ENCODE measurements at places on chromosomes 1 and 21. TPM values are rescaled to one million over a fixed set of nuclear protein-coding genes. Genes with fewer than 3 reads are reported as not detected.
A peak's percentile ranks its signal among the peaks of the same experiment; 100 is the strongest.

- DNase-seq: no peak
- peaks cover 5% of the 10 kb centered on the region for H3K4me1 ChIP-seq
- H3K4me3 ChIP-seq: no peak overlapping the region
These were observed 19.0 kb upstream of the CASQ1 start for GRCh38 chr1:160171354-160171753.

GRCh38 chr1:174965362-174966007, 34.3 kb upstream of the CACYBP start:
- H3K4me3 ChIP-seq: peak overlapping the region; percentile 31
- no peak for DNase-seq
- peak overlapping the region; percentile 84 for H3K27ac ChIP-seq
- H3K27me3 ChIP-seq: no peaks in the 10 kb centered on the region

GRCh38 chr21:29152916-29153315, 22.5 kb downstream of the MAP3K7CL start:
- no peak overlapping the region for H3K27ac ChIP-seq
- H3K27me3 ChIP-seq: no peaks in the 10 kb centered on the region
- H3K4me1 ChIP-seq: no peaks in the 10 kb centered on the region
- no peak for DNase-seq
- H3K4me3 ChIP-seq: no peak overlapping the region

DNA sequence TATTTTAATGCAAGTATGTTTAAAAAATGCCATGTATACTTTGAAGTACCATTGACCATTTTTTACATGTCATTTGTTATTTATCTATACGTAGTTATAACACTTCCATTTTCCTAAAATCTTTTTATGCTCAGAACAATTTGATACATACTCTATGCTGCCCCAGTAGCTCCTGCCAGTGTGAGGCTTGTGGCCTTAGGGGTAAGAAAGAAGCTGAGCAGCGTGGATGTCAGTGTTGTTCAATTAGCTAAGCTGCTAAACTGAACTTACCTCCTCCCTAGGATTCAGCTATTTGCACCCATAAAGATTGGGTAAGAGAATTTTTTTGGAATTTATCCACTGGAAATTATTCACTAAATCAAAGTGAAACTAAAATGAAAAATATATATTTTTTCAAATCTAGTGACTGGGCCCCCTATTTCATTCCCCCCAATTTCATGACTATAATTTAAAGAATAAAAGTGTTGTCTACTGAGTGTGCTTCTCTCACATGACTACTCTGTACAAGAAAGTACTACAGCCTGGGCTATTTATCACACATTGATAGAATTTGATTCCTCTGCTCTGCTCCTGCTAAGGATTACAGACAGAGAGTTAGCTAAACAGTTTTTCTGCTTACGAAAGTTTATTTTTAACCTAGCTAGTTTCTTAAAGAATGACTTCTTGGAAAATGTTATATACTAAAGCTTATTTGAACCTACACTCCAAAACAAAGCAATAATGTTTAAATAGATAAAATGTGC, 1030.3 kb upstream of the ADGRL4 start:
- H3K27ac ChIP-seq: no peak overlapping the region
- no peak for DNase-seq
- no peaks in the 10 kb centered on the region for H3K4me1 ChIP-seq
- no peaks in the 10 kb centered on the region for H3K36me3 ChIP-seq

DNA sequence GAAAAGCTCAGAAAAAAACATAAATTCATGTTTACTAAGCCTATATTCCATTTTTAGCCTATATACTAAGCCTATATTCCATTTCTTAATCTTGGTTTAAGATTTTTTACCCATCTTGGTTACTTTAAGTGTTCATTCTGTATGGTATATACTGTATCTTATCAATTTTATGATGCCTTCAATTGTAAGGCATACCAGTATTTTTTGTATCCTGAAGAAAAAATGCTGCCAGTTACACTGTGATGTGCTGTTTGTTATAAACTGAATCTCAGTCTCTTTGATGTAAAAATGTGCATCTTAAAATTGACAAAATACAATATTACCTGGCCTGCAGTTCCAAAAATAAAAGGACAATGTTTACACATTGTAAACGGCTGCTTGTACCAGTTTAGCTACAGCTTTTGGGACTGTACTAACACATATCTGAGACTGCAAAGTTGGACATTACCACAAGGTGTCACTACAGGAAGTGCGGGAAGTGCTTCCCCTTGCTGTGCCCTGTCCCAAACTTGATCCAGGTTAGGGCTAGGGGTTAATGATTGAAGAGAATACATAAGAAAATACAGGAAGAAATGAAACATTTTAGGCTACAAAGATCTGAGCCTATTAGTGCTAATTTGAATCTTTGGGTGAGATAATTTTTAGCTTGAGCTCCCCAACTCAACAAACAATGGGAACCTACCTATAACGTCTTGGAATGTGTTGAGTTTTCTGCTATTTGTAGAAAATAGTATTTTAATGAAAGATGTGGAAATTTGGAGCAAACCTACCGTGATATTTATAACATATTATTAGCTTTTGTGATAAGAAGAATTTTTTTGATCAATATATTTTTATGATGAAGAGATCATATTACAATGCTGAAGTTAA, 108.9 kb downstream of the LBR start:
- H3K27me3 ChIP-seq: peaks cover 5% of the 10 kb centered on the region
- no peaks in the 10 kb centered on the region for H3K4me1 ChIP-seq

DNA sequence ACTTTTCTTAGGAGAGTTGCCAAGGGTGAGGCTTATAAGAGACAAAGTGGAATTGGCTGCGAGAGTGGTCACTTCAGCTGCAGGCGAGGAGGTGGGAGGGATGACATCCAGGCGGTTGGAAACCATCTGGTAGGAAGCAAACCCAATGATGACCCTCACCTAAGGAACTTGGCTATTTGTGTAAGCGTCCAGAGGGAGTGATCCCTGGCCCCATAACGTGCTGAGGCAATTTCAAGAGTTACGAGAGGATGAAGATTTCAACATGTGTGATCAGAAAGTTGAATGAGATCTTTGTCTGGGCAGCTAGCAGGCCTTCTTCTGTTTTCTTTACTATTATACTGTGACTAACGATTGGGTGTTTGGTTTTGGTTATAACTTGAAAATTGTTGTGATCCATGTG, 102.7 kb upstream of the VANGL1 start:
- H3K36me3 ChIP-seq: no peaks in the 10 kb centered on the region
- H3K27ac ChIP-seq: no peak overlapping the region
- H3K4me1 ChIP-seq: no peaks in the 10 kb centered on the region
- H3K4me3 ChIP-seq: no peak overlapping the region
- no peaks in the 10 kb centered on the region for H3K27me3 ChIP-seq

DNA sequence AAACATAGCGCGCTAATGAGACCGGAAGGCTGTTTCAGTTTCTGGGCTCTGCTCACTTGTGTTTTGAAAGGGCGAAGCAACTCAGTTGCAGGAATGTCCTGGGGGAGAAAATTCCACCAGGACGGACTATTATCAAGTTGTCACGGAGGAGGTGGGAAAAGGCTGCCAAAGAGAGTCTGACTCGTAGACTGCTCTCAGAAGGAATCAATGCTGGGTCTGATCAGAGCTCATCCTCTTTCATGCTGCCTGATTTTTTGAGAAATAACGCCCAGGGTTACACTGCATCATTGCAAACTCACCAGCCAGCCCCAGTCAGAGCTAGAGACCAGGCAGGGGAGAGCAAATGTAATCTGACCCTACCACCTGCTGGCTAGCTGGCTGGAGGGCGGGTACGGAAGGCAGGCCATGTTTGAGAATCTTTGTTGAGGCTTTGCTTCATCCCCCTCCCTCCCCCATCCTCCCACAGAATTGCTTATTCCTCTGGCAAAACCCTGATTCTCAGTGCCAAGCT, 36.4 kb upstream of the BCL9 start:
- H3K4me3 ChIP-seq: no peak overlapping the region
- H3K4me1 ChIP-seq: no peaks in the 10 kb centered on the region
- H3K27me3 ChIP-seq: no peaks in the 10 kb centered on the region
- no peak for DNase-seq

ACOT11 gene
- total RNA-seq: 5.0 TPM

DNA sequence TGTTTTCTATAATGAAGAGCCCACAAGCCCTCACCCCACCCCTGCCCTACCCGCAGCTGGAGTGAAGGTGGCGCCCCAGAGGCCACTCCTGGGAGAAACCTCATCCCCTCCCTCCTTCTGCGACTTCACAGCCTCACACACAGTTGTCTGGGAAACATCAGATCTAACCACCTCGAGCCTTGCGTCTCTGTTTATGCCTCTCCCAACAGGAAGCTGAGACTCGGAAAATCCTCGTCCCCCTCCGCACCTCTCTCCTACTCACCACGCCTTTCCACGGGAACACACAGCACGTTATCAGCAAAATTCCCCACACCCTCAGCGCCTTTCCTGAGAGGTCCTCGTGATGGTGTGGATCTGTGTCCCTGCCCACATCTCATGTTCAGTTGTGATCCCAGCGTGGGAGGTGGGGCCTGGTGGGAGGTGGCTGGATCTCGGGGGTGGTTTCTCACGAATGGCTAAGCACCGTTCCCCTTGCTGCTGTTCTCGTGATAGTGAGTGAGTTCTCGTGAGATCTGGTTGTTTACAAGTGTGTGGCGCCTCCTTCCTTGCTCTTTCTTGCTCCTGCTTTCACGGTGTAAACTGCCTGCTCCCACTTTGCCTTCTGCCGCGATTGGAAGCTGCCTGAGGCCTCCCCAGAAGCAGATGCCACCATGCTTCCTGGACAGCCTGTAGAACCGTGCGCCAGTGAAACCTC, 190.6 kb downstream of the KIF26B start:
- no peak for DNase-seq
- H3K36me3 ChIP-seq: no peaks in the 10 kb centered on the region
- H3K27me3 ChIP-seq: no peaks in the 10 kb centered on the region
- H3K4me1 ChIP-seq: no peaks in the 10 kb centered on the region

DNA sequence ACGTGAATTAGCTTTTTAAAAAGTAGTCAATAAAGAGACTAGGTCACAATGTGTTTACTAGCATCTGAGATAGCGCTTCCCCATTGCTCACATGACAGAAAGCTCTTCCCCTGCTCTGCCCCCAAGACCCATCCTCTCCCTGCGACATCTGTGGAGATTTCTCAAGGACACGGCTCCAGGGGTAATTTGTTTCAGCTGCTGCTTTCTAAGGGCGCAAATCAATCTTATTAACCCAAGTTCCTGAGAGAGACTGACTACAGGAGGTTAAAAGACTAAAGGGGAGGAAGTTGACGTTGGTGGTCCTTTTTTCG, at the start of gene MYOCOS:
TSS of gene MYOCOS (plus strand) at position 92 of the 311 bp plus-strand sequence. CDS start 1,641 bp downstream, outside the sequence.
- no peak within 1 kb of the TSS for H3K4me3 ChIP-seq
- DNase-seq: no peak
- H3K36me3 ChIP-seq: no peaks in the 10 kb centered on the region
- H3K27ac ChIP-seq: no peak within 1 kb of the TSS
- no peaks in the 10 kb centered on the region for H3K4me1 ChIP-seq
- no peaks in the 10 kb centered on the region for H3K27me3 ChIP-seq

DNA sequence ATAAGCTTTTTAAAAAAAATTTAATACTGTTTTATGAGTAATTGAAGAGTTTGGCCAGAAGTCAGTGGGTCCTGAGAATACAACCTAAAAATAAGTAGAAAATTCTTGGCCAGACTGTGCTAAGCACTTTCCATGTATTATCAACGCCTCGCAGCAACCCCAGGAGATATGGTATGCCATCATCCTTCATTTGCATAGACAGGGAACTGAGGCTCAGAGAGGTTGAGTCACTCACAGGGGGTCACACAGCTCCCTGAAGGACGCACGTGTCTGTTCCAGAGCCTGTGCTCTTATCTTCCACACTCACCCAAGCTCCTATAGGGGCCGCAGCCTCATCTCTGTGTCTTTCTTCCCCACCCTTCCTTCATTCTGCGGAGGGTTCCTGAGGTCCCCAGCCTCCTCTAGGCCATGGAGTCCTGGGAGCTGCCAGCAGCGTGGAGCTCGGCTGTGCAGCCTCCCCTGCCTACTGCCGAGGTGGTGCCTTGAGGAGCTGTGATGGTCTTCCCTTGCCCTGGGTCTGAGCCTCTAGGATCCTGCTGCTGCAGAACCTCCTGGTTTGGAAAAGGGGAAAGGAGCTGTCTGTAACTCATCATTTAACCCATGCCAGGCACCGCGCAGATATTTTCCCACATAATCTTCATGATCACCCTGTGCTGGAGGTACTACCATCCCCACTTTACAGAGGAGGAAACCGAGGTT, 30.3 kb upstream of the ECE1 start:
- H3K4me3 ChIP-seq: no peak overlapping the region
- DNase-seq: no peak
- H3K4me1 ChIP-seq: peaks cover 86% of the 10 kb centered on the region
- peak overlapping the region; percentile 36 for H3K27ac ChIP-seq

TIMM17A gene
- 28.5 TPM for total RNA-seq
